ENCODE measurements at places on chromosomes 16 and 17.

DNA sequence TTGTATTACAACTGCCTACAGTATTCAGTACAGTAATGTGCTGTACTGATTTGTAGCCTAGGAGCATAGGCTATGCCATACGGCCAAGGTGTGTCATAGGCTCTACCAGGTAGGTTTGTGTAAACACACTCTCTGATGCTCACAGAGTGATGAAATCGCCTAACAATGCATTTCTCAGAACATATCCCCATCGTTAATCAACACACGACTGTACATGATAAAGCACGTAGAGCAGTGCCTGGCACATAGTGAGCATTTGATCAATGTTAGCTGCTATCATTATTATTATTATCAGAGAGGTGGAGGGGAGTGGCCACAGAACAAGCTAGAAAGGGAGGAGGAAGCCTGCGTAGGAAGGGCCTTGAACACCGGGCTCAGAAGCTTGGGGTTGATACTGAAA is 81.1 kb upstream of the LHX1 start:
- DNase-seq, result no peak

GRCh38 chr16:4945560-4946502 is 8.9 kb upstream of the PPL start:
- DNase-seq, result no peak

DNA sequence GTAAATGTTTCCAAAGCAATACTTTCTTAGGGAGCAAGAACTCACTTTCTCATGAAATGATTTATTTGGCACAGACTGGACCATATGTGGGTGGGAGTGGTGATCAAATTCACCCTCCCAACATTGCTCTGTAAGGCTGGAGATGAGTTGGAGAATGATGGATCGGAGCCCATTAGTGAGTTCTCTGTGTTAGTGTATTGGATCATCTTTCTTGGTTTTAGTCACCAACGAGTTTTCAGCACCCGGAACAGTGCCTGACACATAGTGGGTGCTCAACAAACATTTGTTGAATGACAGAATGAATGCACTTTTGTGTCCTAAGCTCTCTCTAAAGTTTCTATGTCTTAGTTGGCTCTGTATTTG is 104.5 kb upstream of the FAM20A start:
- no peak for DNase-seq

- no peak for DNase-seq
Measured at GRCh38 chr16:56710181-56710737, 19.7 kb upstream of the NUP93 start.

DNA sequence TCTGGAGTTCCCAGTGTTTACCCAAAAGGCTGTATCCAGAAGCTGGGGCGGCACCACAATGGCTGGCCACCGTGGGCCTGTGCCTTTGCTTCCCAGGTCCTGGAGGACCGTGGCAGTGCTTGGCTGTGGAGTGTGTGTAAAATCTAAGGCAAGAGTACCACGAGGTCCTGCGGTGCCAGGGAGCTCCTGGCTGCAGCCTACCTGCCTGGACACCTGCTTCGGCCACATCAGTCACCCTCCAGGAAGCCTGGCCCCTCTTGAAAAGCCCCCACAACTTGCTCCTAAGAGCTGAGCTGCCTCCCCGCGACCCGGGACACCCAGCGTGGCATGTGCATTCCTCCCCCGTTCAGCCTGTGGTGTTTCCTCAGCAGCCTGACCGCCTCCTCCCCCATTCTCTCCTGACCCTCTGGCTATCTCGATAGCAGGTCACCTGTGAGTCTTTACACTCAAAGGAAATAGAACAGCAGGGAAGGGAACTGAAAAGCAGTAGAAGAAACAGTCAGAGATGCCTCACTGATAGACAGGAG is 7.9 kb downstream of the TIMM22 start:
- no peak for DNase-seq

DNA sequence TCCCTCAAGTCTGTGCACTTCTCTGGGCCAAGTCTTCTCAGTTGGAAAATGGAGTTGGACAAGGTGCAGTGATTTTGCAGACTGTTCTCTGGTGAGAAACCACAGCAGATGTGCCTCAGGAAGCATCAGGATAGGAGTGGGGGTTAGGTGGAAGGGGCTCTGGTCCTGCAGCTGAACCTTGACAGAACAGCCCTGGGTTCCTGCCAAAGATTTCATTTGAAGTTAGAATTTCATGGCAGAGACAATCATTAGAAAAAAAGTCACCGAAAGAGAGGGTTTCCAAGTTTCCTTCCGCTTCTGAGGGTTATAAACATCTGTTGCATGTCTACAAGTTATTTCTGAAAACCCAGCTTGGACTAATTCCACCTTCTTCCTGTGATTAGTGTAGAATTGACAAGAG is 80.4 kb upstream of the IRX3 start:
- DNase-seq, result no peak

GRCh38 chr17:65523411-65523810 is 38.0 kb downstream of the AXIN2 start:
- no peak for DNase-seq

DNA sequence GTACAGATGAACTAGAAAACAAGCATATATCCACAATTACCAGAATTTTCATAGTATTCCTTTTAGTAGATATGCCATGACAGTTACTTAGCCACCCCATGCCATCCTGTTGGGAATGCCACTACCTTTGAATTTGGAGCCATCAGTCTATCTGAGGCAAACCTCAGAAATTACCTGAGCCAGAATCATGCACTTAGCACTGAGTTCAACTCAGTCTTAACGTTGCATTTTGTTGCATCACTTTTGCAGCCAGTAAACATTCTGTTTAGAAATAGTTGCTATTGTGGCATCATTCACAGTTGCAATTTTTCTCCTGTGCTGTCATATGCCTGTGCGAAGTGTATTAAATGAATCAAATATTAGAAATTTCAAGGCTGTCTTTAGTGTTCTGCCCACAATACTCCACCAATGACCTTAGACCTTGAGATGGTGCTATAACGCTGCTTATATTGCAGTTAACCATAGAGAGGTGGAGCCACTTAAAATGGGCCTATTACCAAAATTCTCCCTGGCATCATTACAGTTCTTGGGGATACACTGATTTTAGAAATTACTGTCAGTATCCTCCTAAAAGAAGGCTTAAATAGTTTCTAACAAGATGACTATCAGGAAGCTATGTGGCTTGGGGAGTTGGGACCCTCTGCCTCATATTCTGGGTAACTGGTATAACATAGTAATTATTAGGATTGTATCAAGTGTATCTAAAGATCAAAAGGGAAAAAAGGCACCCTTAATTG is 11.1 kb downstream of the PTRH2 start:
- DNase-seq, result no peak

DNA sequence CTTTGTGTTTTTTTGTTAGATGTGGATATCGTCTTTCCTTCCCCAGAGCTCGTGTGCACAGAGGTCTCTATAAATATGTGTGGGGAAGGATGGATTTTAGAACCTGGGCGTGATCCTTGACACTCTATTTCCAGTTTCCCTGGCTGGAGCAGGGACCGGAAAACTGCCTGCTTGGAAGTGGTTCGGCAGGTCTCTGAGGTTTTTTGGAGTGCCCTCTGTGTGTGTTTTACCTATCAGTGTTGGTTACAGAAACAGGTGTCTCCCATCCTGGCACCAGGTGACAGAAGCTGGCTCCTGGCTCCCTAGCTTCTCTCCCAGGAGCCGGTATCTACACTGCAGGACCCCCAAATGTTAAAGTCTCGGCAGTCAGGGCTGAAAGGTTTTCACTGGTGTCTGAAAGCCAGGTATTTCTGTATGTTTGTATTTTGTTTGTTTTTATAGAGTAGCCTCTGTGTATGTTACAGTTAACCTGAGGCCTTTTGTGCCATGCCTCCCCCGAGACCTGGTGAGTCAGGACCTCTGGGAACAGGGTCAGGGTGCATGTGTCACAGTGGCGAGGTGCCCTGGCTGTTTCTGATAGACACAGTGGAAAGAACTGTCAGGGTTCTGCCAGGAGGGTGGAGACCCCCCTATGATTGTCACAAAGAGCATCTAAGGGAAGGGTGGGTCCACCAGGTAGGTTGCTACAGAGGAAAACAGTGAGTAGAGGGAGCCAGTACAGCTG is 31.3 kb downstream of the ZC3H18 start:
- DNase-seq, result no peak

DNA sequence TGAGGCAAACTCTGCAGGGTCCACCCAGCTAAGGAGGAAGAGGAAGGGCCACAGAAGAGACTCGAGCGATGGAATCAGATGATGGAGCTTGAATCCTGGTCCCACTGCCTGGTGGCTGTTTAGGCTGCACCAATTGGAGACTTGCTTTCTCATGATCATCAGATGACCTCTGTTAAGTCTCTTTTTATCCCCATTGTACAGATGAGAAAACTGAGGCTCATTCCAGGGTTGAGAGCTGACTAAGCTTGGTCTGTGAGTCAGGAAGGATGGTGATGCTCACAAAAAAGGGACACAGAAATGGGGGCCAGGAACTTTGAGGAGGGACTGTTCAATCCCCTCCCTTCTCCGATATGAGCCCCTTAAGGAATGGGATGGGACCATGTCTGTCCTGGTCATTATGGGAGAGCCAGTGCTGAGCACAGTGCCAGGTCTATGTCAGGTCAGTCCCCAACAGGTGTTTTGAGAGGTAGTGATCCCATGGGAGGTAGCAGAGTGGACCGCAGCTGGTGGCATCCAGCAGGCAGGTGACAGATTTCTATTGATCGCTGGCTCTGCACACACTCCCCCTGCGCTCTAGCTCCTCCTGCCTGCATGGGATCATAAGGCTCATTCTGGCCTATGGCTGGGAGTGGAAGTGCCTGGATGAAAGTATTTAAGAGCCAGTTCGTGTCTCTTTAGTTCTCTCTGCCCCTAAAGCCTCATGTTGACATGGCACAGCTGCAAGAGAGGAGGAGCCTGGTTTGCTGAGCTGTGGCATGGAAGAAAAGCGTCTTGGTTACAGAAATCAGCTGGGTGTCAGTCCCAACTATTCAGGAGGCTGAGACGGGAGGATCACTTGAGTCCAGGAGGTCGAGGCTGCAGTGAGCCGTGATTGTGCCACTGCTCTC is 27.2 kb downstream of the SNX20 start:
- no peak for DNase-seq

DNA sequence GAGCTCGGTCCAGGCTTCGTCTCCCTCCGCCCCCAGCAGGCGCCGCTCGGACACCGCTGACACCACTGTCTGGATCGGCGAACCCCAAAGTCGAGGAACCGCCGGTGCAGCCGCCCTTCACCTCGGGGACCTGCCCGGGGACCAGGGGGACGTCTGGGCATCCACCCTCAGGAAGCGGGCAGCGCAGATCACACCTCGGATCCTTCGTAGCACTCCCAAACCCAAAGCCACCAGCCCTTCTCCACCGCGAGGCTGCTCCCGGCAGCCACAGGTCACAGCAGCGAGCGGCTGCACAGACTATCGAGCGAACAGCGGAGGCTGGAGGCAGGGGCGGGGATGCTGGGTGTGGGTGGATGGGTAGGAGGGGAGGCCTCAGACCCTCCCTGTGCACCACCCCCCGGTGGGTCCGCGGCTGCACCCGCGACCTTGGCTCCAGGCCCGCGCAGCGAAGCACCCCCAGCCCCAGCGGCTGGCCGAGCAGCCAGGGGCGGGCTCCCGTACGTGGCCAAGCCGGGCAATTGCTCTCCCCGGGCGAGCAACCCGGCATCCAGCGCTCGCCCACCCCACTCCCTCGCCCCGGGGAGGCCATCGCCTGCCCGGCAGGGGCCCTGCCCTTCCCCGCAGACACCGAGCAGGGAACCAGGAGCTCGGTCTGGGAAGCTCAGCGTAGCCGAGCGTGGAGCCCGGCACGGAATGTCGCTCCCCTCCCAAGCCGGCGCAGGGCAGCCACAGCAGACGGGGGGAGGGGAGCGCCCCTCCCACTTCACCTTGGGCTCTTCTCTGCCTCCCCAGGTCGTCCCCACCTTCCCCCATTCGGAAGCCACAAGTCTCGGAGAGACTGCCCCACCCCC is 1.0 kb downstream of the SDK2 start:
- no peak for DNase-seq

DNA sequence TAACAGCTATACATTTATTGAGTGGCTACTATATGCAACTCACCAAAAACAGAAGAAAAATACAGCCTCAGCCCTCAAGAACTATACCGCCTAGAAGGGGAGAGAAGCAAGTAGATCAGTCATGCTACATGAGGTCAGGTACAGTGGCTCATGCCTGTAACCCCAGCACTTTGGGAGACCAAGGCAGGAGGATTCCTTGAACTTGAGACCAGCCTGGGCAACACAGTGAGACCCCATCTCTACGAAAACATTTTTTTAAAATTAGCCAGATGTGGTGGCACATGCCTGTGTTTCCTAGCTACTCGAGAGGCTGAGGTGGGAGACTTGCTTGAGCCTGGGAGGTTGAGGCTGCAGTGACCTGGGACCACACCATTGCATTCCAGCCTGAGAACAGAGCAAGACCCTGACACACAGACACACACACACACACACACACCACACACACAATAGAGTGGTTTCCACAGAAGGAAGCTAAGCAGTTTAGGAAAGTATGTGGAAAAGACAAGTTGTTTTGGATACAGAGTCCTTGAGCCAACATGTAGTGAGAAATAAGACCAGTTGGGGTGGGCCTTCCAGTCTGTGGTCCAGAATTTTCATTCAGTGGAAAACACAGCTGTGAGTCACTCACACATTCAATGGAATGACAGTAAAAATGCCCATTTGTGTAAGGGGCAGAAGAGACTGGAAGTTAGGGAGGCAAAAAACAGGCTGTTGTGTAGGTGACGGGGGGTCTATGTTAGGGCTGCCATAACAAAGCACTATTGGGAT is 10.7 kb upstream of the SNTB2 start:
- DNase-seq, result no peak

- no peak for DNase-seq
Measured at GRCh38 chr16:83923581-83924365, 24.9 kb downstream of the MLYCD start.

DNA sequence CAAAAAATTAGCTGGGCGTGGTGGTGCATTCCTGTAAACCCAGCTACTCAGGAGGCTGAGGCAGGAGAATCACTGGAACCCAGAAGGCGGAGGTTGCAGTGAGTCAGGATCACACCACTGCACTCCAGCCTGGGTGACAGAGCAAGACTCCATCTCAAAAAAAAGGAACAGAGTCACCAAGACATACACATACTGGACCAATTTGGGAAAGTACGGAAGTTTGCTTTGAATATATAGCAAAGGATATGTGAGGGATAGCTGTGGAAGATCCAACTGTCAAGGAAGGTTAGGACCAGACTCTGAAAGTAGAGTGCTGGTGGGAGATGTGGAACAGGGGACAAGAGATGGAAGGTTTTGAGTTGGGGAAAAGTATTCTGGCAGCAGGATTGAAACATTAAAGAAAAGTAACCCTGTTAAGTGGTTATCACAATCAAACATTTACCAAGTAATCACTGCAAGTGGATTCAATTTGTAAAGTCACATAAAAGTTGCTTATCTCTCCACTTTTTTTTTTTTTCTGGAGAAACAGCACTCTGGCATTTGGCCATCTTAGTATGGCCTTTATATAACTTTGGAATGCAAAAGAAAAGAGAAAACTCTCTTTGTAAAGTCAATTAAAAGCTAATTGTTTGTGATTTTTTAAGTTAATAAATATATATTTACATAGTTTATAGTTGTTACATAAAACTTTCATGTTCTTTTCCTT is 259.4 kb upstream of the TBX2 start:
- no peak for DNase-seq
